ENCODE measurements at places on chromosomes 12 and 14.

GRCh38 chr12:100138048-100138802 is 4.4 kb downstream of the BLTP3B start:
- no peak for DNase-seq

GRCh38 chr14:31936115-31936514 is 141.0 kb upstream of the ARHGAP5 start:
- no peak for DNase-seq

- no peak for DNase-seq
Measured at GRCh38 chr12:93016752-93017350, 87.8 kb upstream of the EEA1 start.

GRCh38 chr14:102086972-102087761 is at the start of gene HSP90AA1:
HSP90AA1 (minus strand) TSS chr14:102087044; CDS start chr14:102086378, 666 bp downstream.
- DNase-seq: peak; percentile 90

GRCh38 chr12:102372087-102372486 is 108.3 kb downstream of the IGF1 start:
- no peak for DNase-seq

- no peak for DNase-seq
Measured at GRCh38 chr12:20439626-20440025, 71.3 kb downstream of the PDE3A start.

DNA sequence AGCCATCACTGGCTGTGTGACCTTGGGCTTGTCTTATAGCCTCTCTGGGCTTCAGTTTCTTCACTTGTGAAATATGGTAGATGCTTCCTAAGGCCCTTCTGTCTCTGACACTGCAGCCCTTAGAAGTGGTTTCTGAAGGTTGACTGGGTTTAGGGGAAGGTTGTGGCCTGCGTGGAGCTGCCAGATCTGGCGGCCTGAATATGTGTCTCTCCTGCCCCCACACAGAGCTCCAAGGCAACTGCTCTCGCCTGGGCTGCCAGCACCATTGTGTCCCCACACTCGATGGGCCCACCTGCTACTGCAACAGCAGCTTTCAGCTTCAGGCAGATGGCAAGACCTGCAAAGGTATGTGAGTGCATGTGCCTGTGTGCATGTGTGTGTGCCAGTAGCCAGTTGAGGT is 4.0 kb downstream of the LRP1-AS start:
- DNase-seq: no peak

- DNase-seq: no peak
Measured at GRCh38 chr14:68791078-68791901, 1.6 kb downstream of the ZFP36L1 start.

DNA sequence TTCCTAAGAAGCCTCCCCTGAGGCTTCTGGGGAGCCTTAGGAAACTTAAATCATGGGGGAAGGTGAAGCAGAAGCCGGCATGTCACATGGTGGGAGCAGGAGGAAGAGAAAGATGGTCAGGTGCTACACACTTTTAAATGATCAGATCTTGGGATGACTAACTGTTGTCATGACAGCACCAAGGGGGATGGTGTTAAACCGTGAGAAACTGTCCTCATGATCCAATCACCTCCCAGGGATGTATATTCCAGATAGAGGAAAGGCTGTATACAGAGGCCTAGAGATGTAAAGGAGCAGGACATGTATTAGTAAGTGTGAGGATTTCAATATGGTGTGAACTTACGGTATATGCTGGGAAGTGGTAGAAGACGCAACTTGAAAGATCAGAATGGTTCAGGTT is 121.1 kb downstream of the CAND1 start:
- DNase-seq: no peak

DNA sequence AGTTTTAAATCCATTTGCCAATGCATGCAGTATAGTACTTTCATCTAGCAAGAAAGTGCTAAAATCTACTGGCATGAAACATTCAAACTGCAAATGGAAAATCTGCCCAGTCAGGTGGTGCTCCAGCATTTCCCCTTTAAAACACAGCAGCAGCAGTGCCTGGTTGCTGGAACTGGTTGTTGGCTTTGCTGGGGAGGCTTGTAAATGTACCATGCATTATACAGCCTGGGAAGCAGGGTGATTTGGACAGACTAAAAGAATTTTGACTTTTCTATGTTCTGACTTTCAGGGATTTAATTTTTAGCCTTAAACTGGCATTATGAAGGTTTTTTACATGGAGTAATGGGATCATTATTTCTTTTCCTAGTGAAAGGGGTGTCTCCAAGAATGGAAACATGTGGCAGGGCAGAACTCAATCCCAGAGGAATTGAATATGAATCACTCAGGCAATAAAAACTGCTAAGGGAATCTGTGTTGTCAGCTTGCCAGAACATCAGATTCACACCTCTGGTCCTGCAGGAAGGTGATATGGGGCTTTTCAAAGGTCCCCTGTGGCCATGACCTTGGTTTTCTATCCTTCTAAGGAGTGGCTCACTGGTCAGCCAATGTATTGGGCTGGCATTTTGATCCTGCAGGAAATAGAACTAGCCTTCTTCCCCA is 9.0 kb upstream of the PAX9 start:
- DNase-seq: no peak

DNA sequence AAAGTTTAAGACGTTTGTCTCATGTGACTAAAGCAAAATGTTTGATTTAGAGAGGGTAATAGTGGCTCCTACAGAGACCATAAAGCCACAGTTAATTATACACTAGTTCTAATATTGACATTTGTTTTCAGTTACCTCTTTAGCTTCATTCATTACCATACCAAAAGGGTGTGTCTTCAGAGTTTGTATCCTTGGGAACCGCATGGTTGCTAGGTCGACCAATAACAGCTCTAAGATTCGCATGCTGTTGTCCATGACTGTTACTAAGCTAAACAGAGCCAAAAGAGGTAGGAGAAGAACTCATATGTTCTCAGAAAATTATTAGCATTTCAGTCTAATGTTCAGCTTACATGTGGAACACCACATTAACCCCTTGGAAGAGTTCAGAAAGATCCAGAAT is 36.2 kb upstream of the ETNK1 start:
- no peak for DNase-seq

- DNase-seq: no peak
Measured at GRCh38 chr12:6273205-6273540, 37.3 kb upstream of the PLEKHG6 start.

DNA sequence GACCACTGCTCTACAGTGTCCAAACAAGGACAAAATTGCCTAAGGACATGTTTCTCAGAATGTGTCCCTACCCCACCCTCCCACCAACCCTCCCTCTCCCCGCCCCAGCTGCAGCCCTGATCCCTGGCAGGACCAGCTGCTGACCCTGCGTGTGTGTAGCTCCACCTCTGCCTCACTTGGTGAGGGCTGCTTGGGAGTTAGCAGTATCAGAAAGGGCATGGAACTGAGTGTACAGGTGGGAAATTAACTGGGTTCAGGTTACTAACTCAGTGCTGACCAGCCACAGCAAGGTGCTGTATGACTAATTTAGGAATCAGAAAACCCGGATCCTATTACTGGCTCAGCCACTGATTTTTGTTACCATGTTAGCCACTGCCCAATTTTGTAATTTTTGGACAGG is 11.3 kb upstream of the PLEKHD1 start:
- no peak for DNase-seq

DNA sequence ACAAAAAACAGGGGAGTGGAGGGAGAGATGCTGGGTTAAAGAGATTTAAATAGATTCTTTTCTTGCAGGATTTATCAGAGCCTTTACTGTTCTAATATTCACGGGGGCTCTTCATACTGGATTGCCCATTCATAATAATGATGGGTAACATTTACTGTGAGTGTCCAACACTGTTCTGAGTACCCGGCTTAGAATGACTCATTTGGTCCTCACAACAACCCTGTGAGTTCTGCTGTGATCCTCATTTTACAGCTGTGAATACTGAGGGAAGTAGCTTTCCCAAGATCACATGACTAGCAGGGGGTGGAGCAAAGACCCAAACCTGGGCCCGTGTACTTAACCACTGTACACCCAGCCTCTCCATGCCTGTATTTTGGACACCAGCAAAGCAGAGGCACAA is 113.4 kb downstream of the NT5DC3 start:
- no peak for DNase-seq

DNA sequence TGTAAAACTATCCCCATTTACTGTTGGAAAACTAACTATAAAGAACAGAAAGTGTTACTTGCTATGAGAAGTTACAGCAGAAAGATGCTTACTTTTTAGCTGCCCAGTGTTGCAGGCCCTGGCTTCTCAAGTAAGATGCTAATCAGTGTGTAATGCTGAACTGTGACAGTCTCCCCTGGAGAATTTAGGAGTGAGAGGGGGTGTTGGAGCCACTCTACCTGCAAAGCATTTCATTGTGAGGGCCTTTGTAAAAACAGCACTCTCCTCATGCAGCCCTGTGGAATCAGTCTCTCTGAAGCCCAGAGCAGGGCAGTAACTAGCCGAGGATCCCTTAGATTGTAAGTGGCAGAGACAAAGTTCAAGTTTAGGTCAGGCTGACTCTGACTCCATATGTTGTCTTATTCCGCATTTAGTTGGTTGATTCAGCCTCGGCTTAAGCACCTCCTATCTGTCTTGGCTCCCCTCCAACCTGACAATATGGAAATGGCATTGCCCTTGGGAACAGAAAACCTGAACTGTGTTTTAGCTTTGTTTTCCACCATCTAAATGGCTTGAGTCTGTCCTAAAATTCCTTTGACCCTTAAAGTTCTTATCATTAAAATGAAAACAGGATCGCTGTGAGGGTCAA is 141.3 kb downstream of the PRKCH start:
- DNase-seq: no peak

- DNase-seq: no peak
Measured at GRCh38 chr12:15584366-15585041, 204.7 kb downstream of the EPS8 start.

GRCh38 chr12:67103521-67103920 is 165.6 kb upstream of the CAND1 start:
- DNase-seq: no peak

DNA sequence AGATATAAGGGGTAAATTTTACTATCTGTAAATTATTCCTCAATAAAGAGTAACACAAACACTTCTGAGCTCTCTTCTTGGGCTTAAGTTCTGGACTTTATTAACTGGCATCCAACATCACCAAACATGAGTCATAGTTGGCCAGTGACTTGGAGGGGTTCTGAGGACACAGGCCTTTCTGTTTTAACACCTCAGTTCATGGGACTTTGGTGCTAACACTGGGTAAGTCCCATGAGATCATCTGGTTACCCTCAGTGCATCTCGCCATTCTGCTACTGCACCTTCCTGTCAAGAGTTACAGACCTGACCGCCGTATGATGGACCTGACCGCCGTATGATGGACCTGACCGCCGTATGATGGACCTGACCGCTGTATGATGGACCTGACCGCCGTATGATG is 9.9 kb downstream of the SLC15A4 start:
- DNase-seq: no peak

DNA sequence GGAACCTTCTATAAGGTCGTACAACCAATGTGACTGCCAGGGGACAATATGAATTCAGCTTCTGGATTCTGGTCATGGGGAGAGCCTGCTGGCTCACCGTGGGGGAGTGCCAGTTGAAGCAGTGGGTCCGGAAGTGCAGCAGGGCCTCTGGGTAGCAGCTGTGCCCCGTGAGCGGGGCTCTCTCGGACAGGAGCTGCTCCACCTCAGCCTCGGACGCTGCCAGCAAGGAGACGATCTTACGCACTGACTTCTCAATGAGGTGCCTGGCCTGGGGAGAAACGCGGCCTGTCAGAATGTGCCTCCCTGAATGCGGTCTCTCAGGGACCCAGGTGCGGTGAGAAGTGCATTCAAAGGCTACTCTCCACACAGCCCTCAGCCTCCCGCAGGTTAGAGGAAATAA is 42.0 kb downstream of the LGMN start:
- no peak for DNase-seq

- DNase-seq: no peak
Measured at GRCh38 chr12:25521625-25522256, 31.3 kb downstream of the LMNTD1 start.

- peak; percentile 91 for DNase-seq
Measured at GRCh38 chr12:6766651-6767349, 637 bp downstream of the PTMS start.

DNA sequence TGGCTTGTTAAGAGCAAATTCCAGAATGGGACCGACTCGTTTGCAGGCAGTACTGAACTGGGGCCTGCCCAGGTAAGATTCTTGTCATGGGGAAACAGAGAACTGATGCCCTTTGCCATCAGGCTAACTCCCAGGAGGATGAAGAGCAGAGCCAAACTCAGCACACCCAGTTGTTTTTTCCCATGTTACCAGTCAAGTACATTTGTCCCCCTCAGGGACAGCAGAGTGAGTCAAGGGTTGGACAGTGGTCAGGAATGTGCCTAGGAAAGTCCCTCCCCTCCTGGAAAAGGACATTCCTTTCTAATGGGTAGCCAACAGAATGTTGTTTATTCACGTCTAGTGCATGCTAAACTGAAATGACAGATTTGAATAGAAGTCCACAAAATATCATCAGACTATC is 1.6 kb downstream of the ART4 start:
- no peak for DNase-seq

DNA sequence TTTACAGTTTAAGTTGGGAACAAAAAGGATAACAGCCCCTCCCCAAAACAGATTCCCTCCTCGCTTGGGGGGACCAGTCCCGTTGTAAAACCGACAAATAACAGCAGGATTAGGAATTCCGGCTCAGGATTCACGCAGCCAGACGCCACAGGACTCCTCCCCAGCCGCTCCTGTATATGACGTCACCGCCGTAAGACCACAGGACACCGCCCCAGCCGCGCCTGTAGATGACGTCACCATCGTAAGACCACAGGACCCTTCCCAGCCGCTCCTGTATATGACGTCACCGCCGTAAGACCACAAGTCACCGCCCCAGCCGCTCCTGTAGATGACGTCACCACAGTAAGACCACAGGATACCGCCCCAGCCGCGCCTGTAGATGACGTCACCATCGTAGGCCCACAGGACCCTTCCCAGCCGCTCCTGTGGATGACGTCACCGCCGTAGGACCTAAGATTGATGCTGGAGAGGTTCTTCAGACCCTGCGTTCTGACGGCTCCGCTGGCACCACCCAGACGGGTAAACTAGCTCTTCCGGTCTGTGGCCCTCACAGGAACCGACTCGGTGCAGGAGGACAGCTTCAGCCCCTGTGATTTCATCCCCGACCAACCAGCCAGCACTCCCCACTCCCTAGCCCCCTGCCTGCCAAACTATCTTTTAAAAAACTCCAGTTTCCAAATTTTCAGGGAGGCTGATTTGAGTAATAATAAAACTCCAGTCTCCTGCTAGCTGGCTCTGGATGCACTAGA is 43.9 kb upstream of the FBRSL1 start:
- no peak for DNase-seq
